RPMI7951 (cell line): ENCODE measurements at places on chromosomes 2 and 18. TPM values are rescaled to one million over a fixed set of nuclear protein-coding genes. Genes with fewer than 3 reads are reported as not detected.

Gene CRYBA2
- 0.20 TPM in 1 of 2 replicates, not detected in the other for total RNA-seq

DNA sequence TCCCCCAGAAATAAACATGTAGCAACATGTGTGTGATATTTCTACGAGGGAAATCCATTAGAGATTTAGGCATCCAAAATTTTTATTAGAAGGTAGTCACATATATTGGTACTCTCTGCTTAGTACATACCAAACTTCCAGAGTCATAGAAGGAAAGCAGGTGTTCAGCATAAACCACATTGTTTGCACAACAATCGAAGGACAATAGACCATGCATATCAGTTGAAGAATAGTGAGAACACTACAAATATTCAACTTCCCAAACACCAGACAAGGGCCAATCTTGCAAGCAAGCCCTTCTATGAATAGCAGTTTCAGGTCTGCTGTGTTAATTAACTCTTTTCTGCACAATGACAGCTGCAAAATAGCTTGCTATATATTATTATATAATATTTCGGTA lies 702.2 kb downstream of the ERBB4 start:
- no peak for DNase-seq

Gene CFC1
- total RNA-seq, result not detected in 2 replicates

Gene ATG16L1
- 51.3 and 60.2 TPM in 2 replicates for total RNA-seq

Gene CCBE1
- 9.0 and 9.9 TPM in 2 replicates for total RNA-seq

DNA sequence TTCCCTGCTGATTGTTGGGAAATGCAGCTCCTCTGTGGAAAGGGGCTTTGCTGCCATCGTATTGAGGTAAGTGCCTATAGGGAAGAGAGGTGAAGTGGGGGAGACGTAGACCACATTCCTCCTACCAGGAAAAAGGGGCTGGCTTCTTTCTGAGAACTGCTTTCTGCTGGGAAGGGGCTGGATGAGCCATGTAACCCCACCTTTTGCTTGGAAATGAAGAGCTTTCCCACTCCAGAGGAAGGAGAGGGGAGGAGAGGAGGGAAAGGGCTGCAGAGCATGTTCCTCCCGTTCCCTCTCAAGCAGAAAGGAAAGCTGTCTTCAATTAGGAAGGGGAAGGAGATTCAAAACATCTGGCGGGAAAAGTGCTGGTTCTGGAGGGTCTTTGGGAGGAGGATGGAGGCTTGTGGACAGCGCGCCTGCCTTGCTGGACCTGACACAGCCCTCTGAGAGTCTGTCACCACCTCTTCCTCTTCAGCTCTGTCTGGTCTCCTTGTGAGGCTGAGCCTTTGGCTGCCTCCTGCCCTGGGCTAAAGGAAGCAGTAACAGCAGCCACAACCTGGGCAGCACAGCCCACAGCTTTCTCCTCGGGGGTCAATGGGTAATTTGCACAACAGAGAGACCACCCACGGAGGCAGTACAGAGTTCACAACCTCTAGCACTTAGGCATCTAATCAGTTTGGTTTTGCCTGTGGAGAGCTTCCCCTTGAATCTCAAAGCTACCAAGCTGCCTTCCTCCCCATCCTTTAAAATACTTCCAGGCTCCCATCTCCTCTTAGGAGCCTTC lies 410.0 kb upstream of the TNP1 start:
- no peak for DNase-seq

Gene SNORC
- 0.24 and 0.98 TPM in 2 replicates for total RNA-seq

GRCh38 chr2:236440110-236440881 lies 129.3 kb upstream of the ACKR3 start:
- no peak for DNase-seq

- DNase-seq, result no peak
Measured at GRCh38 chr18:24535527-24536295, 75.3 kb downstream of the HRH4 start.

DNA sequence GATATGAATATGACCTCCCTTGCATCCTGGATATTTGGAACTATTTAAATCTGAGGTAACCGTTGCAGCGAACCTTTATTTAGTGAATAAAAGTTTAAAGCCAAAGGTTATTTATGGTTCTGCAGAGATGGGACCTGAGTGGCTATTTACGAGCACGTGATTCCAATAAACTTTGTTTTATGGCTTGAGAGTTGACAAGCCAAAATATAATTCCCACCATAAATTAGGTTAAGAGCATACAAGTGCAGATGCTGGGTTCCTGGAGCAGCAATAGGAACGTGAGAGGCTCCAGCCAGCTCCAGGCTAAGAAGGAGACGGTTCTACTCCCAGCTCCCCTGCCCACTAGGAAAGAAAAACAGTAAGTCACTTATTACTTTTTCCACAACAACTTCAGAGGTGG lies 5.2 kb upstream of the HOXD4 start:
- no peak for DNase-seq

GRCh38 chr2:10571057-10571456 lies 118.7 kb downstream of the NOL10 start:
- no peak for DNase-seq

- DNase-seq, result no peak
Measured at GRCh38 chr2:167335541-167335992, 447.3 kb downstream of the XIRP2 start.

- no peak for DNase-seq
Measured at GRCh38 chr2:197001921-197002320, 75.4 kb upstream of the PGAP1 start.

DNA sequence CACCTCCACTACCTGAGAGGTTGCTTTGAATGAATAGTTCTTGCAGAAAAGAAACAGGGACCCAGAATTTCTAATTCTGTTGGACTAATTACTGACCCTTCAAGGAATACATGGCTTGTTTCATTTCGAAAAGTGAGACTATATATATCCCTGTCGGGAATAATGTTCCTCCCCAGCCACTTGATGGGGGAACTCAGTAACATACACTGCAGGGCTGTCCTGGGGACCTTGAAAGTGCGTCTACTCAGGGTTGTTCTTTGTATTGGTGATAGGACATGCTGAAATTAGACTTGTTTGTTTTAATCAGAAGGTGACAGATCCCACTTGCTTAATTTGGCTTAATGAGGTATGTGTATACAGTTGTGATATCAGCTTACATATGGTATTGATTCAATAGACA lies 25.5 kb downstream of the MGAT5 start:
- no peak for DNase-seq

DNA sequence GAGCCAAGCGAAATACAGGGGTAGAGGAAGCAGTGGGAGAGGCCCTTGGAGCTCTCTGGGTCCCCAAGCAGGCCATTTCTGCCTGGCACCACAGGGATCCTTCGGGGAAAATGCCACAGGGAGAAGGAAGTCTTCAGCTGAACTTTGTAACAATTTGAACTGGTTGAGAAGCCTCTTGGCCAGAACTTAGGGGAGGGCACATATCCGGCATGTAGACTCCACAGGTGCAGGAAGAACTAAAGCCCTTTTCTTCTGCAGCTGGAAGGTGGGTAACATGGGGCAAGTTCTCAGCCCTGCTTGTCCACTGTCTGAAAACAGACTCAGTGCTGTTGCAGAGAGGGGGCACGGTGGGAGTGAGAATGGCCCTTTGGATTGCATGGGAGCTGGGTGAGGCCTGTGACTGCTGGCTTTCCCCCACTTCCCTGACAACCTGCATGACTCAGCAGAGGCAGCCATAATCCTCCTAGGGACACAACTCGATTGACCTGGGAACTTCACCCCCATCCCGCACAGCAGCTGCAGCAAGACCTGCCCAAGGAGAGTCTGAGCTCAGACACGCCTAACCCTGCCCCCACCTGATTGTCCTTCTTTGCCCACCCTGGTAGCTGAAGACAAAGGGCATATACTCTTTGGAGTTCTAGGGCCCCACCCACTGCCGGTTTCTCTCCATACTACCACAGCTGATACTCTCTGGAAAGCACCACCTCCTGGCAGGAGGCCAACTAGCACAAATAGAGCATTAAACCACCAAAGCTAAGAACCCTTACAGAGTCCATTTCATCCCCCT lies 101.6 kb upstream of the FAM136A start:
- no peak for DNase-seq

DNA sequence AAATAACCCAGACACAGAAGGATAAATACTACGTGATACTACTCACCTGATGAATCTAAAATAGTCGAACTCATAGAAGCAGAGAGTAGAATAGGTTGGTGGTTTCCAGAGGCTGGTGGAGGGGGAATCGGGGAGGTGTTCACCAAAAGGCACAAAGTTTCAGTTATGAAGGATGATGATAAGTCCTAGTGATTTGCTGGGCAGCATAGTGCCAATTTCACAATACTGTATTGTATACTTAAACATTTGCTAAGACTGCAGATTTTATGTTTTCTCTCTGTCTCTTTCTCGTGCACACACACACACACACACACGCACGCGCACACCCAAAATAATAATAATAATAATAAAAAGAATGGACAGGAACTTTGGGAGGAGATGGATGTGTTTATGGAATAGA lies 220.3 kb upstream of the EPAS1 start:
- no peak for DNase-seq

GRCh38 chr2:168436840-168437239 lies 19.2 kb upstream of the CERS6 start:
- DNase-seq, result no peak

DNA sequence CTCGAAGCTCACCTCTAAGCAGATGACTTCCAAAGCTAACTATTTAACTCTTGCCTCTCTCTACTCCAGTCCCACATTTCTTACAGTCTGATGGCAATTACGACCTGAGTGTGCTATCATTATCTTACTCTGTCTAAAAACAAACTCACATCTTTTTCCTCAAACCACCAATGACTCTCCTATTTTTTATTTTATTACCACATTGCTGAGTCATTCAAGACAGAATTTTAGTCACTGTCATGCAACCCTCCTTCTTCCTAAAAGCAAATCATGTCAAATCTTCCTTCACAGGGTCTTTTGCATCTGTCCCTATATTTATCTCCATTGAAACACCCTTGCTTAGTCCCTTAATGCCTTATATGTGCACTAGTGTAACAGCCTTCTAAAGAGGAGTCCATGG lies 34.6 kb upstream of the C2orf15 start:
- DNase-seq, result no peak

- DNase-seq, result no peak
Measured at GRCh38 chr2:25018681-25019080, 23.2 kb upstream of the EFR3B start.

- DNase-seq, result no peak
Measured at GRCh38 chr2:8391584-8391983, 290.3 kb upstream of the ID2 start.

DNA sequence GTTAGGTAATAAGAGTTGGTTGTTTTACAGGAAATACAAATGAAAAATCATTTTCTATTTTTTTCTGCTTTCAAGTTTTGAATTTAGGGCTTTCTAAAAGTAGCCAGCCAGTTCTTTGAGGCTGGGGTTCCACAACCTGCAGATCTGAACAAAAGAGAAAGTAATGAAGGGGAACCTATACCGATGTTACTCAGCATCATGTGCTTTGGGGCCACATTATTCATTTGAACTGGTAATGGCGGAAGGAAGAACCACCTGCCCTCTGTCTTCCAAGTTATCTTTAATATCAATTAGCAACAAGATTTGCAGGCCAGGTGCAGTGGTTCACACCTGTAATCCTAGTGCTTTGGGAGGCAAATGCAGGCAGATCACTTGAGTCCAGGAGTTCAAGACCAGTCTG lies 12.9 kb upstream of the MRO start:
- DNase-seq, result no peak

- DNase-seq, result no peak
Measured at GRCh38 chr18:73006331-73006730, 138.5 kb upstream of the NETO1 start.

GRCh38 chr2:38492042-38492615 lies 110.6 kb downstream of the HNRNPLL start:
- no peak for DNase-seq

DNA sequence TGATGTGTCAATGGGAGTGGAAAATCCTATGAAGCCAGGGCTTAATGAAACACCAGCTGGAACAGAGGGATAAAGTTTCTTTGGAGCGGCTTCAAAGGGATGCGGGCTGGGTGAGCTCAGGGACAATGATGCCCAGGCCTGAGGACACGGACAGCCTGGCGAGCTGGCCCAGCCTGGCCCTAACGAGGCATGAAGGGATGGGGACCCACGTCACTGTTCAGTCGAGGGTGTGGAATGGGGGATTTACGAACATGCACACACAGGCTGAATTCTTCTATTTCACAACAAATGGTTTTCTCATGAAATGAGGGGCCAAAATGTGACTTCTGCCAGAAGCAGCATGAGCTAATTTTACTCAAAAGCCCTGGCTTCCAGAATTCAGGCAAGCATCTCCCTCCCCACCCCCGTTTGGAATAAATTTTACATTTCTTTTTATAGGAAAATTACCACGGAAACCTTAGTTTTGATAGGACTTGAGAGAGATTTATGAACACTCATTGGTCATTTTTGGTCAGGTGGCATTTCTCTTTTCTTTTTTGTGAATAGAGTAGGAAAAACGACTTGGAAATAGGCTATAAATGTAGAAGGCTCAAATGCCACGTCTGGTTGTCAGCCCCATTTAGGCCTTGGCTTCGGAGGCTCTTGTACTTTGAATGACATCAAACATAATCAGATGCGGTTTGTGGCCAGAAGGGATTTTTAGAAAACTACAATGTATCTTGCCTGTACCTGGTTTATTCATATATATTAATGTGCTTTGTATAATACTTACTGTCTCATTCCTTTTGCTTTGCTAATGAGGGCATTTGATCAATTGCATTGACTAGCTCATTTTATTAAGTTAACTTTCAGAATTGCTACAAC lies 893.8 kb upstream of the CELF4 start:
- DNase-seq, result no peak

- no peak for DNase-seq
Measured at GRCh38 chr2:27690052-27690451, 26.4 kb downstream of the SLC4A1AP start.

DNA sequence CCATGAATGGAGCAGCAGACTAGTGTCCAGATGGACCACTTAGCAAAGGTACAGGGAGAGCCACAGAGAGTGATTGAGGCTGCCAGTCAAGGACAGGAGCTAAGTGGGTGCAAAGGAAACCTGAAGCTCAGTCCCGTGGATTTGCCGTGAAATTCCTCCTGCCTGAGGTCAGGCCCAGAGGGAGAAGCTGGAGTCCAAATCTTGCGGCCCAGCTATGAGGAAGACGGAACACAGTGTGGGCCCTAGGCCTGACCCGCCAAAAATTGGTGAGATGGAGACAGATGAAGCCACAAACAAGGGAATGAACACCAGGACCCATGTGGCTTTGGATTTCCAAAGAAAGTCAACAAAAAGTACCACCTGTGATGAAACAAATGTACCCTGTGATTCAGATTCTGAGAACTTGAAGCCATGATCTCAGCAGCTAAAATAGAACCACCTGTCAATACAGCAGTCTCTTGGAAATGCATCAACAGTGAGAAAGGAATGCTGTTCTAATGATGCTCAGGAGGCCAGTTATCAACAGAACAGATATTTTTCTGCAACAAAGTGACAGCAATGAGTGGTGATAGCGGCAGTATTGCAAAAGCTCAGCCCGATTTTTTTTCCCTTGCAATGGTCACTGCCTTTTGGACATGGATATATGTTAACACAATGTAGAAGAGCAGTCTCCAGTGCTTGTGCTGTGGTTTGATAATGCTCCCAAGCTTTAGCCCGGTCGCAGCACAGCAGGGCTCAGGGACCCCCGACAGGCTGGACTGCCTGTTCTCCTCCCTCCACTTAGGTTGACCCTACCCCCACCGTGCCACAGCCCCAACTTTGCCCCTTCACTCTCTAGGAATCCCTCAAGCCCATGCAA lies 10.7 kb downstream of the COL6A3 start:
- no peak for DNase-seq

Gene FAM124B
- not detected in 2 replicates for total RNA-seq

Gene B3GNT2
- 26.5 and 31.6 TPM in 2 replicates for total RNA-seq

GRCh38 chr18:63936932-63937393 lies 12.1 kb upstream of the HMSD start:
- DNase-seq, result no peak
